ENCODE measurements at places on chromosomes 1 and 21. TPM values are rescaled to one million over a fixed set of nuclear protein-coding genes. Genes with fewer than 3 reads are reported as not detected.

GRCh38 chr1:78145105-78145580 is 99.4 kb downstream of the GIPC2 start:
- DNase-seq, result no peak

DNA sequence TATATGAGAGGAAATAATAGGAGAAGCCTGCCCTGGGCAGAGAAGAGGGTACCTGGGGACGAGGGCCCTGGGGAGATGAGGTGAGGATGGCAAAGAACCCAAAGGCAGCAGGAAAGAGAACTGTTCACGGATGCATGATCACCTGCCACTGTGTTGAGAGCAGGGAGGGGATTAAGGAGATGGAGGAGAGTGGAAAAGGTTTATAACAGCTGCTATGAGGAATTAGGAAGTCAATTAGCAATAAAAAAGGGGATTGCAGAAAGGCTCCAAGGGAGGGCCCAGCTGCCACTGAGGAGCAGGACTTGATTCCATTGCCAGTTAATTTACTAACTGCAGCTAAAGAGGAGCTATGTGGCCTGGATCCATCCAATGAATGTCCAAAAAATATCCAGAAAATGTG is 61.1 kb downstream of the GFI1 start:
- no peak for DNase-seq

GRCh38 chr1:101820071-101820470 is 176.7 kb downstream of the OLFM3 start:
- no peak for DNase-seq

BATF3 gene
- total RNA-seq, result 1.6 TPM

TMEM79 gene
- 6.0 TPM for total RNA-seq

SELE gene
- 0.35 TPM for total RNA-seq

NR5A2 gene
- total RNA-seq, result 32.7 TPM
